ENCODE measurements at places on chromosomes 3 and 15. TPM values are rescaled to one million over a fixed set of nuclear protein-coding genes. Genes with fewer than 3 reads are reported as not detected.

- DNase-seq = no peak
Observed at GRCh38 chr3:131630097-131630496, 127.3 kb upstream of the MRPL3 start.

- no peak for DNase-seq
Observed at GRCh38 chr3:73086071-73086494, 24.6 kb downstream of the EBLN2 start.

GRCh38 chr15:67125589-67126502 lies 60.4 kb downstream of the SMAD3 start:
- peak; percentile 95 for DNase-seq

GRCh38 chr3:8954938-8955763 lies 8.1 kb downstream of the RAD18 start:
- DNase-seq = no peak

- DNase-seq = no peak
Observed at GRCh38 chr3:64166584-64167162, 58.6 kb downstream of the PRICKLE2 start.

- DNase-seq = no peak
Observed at GRCh38 chr3:84209474-84209873, 749.3 kb upstream of the CADM2 start.

GRCh38 chr3:25775936-25776335 lies 7.3 kb downstream of the NGLY1 start:
- DNase-seq = no peak

GRCh38 chr3:13026534-13026933 lies 46.7 kb downstream of the IQSEC1 start:
- no peak for DNase-seq

GRCh38 chr3:195110647-195111318 lies 160.2 kb downstream of the XXYLT1 start:
- peak; percentile 88 for DNase-seq

- DNase-seq = peak; percentile 72
Observed at GRCh38 chr3:126107957-126108675, 24.2 kb upstream of the SLC41A3 start.

DNA sequence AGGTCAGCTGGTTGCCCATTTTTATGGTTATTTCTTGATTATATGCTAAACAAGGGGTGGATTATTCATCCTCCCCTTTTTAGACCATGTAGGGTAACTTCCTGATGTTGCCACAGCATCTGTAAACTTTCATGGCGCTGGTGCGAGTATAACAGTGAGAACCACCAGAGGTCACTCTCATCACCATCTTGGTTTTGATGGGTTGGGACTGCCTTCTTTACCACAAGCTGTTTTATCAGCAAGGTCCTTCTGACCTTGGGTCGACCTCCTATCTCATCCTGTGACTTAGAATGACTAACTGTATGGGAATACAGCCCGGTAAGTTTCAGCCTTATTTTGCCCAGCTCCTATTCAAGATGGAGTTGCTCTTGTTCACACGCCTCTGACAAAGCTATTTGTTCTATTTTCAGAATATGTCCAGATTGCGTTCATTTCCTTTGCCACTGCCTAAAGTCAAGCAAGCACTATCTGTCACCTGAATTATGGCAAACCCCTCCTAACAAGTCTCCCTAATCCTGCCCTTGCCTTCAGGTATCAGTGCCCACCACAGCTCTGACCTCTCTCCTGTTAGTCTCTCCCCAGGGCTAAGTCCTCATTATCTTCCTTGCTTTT lies 308.5 kb downstream of the ROBO2 start:
- no peak for DNase-seq

- DNase-seq = no peak
Observed at GRCh38 chr15:38476120-38476519, 22.2 kb downstream of the FAM98B start.

GRCh38 chr15:89395031-89395430 lies 60.4 kb upstream of the POLG start:
- DNase-seq = no peak

DNA sequence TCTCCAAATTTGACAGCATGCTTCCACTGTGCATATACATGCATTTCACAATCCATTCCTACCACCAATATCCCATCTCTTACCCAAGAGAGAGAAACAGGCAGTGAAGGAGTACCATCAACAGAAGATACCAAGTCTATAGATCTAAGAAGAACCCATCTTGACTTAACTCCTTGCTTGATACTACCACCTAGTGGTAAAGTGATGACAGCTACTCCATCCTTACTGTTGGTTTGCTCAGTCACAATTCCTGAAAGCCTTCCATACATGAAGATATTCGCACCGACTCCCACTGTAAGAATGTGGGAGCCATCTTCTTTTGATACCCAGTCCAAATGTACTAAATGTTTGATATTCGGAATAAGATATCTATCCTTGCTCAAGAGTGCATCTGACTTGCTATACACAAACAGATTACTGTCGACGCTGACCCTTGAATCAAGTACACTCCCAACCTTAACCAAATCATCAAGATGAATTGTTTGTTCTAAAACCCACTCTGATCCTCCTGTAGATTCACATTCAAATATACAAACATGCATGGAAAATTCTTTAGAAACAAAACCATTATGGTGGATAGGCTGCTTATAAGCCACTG lies 123.1 kb downstream of the DMXL2 start:
- DNase-seq = no peak

DNA sequence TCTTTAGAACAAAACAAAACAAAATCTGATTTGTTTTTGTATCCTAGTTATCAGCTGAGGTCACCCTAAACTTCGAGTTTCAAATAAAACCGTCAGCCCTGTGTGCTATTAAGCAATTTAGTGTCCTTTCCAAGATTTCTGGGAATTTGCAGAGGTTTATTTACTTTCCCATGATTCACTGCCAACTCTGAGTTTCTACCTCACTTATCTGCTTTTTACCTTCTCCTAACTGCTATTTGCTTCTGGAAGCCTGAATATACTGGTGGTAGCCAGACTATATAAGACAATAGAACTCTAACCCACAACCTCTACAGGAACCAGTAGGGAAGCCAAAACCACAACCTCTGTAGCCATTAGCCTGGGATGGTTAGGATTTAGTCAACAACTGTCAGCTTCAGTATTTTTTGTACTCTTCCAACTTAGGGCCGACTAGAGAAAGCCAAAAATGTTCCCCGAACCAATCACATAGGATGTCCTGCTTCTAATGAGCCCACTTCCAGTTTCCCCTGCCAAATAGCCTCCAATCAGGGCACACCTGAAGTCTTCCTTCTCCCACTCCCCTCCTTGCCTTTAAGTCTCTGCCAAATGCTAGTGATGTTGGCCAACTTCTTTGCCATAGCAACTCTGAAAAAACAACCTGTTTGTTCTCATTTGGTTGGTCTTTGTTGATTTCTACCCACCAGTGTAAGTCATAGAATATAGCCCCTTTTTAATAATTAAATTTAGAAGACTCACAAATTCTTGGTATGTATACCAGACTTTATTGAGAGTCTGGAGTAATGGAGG lies 273.1 kb downstream of the ULK4 start:
- DNase-seq = no peak

GRCh38 chr15:34729056-34729455 lies 25.7 kb downstream of the GJD2 start:
- no peak for DNase-seq

The DNAJC19 gene
- 34.5 TPM for total RNA-seq

The SOX14 gene
- not detected for total RNA-seq

The GOLGA6B gene
- total RNA-seq = not detected

The PRTG gene
- 1.0 TPM for total RNA-seq

The ITGA11 gene
- total RNA-seq = 62.5 TPM

The SMCO1 gene
- total RNA-seq = not detected

The RASGRF1 gene
- 0.09 TPM for total RNA-seq

The PP2D1 gene
- total RNA-seq = not detected

Measured in posterior vena cava (tissue), 2 donors.